Cardiac fibroblast (primary cell): ENCODE measurements at places on chromosomes 11 and 22.
A peak's percentile ranks its signal among the peaks of the same experiment; 100 is the strongest.

DNA sequence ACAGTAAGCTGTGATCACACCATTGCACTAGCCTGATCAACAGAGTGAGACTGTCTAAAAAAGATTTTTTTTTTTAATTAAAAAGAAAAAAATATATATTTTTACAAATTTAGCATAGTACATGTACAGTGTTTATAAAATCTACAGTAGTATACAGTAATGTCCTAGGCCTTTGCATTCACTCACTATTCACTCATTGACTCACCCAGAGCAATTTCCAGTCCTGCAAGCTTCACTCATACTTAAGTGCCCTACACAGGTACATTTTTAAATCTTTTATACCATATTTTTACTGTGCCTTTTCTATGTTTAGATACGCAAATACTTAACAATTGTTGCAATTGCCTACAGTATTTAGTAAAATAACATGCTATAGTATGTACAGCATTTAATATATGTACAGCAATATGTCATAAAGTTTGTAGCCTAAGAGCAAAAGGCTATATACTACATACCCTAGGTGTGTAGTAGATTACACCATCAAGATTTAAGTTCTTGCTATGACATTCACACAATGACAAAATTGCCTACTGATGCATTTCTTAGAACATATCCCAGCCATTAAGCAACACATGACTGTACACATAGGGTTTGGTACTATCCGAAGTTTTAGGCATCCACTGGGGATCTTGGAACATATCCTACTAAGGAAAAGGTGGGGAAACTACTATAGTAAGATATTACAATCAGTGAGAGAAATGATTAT, 22.8 kb downstream of the PIK3C2A start:
- no peak for DNase-seq

- no peak for DNase-seq
These were observed 845.3 kb downstream of the FAM181B start for GRCh38 chr11:81888391-81888790.

GRCh38 chr11:66002648-66003225, 434 bp downstream of the BANF1 start:
- peak; percentile 45 for DNase-seq

DNA sequence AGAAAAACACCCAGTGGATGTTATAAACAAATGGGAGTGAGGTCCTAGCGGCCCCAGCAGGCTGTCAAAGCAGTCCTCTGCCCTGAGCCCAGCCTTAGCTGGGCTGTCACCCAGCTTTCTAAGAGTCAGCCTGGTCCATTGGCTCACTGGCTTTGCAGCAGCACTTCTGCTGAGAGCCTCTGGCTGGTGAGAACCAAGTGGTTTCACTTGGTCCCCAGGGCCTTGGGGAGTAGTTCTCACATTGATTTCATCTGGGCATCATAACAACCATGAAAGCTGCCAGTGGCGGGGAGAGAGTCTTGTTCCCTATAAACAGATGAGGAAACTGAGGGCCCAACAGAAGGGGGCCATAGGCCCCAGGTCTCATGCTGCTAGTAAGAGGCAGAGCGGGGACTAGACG, 11.4 kb downstream of the SEC14L6 start:
- DNase-seq = no peak

- peak; percentile 36 for DNase-seq
These were observed 1.3 kb downstream of the MYH9 start for GRCh38 chr22:36386351-36386899.
